Right ventricle myocardium inferior (tissue), 1 donor: ENCODE measurements at places on chromosomes 1 and 21. TPM values are rescaled to one million over a fixed set of nuclear protein-coding genes. Genes with fewer than 3 reads are reported as not detected.

- DNase-seq: no peak
Measured at GRCh38 chr1:180560200-180560867, 1.6 kb downstream of the OVAAL start.

GRCh38 chr1:233960386-233960785 is 55.9 kb downstream of the SLC35F3 start:
- DNase-seq: no peak

Gene KIF17
- 6.0 TPM for total RNA-seq

Gene NPHS2
- not detected for total RNA-seq

Gene PLEKHM2
- total RNA-seq: 91.4 TPM

Gene LCK
- total RNA-seq: 0.57 TPM
